Dermis blood vessel endothelial cell (primary cell): ENCODE measurements at places on chromosomes 16 and 17. TPM values are rescaled to one million over a fixed set of nuclear protein-coding genes. Genes with fewer than 3 reads are reported as not detected.

MYBBP1A gene
- 32.2 and 52.0 TPM in 2 replicates for total RNA-seq

IFT20 gene
- 35.3 and 61.4 TPM in 2 replicates for total RNA-seq

CHST4 gene
- total RNA-seq = not detected in 2 replicates

ATP2A1 gene
- total RNA-seq = not detected in 2 replicates

CMTM2 gene
- 0.34 TPM in 1 of 2 replicates, not detected in the other for total RNA-seq

RPL23 gene
- 921 and 1,590 TPM in 2 replicates for total RNA-seq

TMEM92 gene
- total RNA-seq = 0.17 and 0.19 TPM in 2 replicates

PSMD3 gene
- 85.6 and 152 TPM in 2 replicates for total RNA-seq

SOX15 gene
- 0.14 and 0.17 TPM in 2 replicates for total RNA-seq

C1QTNF8 gene
- not detected in 2 replicates for total RNA-seq

SDR42E2 gene
- total RNA-seq = not detected in 2 replicates

HIGD1B gene
- not detected in 2 replicates for total RNA-seq

HSD17B1 gene
- 0.23 and 0.34 TPM in 2 replicates for total RNA-seq

AOC2 gene
- total RNA-seq = 0.42 and 0.85 TPM in 2 replicates

SOX8 gene
- 0.33 and 0.85 TPM in 2 replicates for total RNA-seq

CHST5 gene
- not detected in 2 replicates for total RNA-seq

UTS2R gene
- total RNA-seq = not detected in 2 replicates

EVI2A gene
- total RNA-seq = 0.23 TPM in 1 of 2 replicates, not detected in the other

HSPB9 gene
- 0.17 TPM in 1 of 2 replicates, not detected in the other for total RNA-seq

ENPP7 gene
- total RNA-seq = not detected in 2 replicates

MIF4GD gene
- 10.6 and 12.8 TPM in 2 replicates for total RNA-seq

KRTAP1-1 gene
- not detected in 2 replicates for total RNA-seq

SETD6 gene
- total RNA-seq = 9.4 and 21.4 TPM in 2 replicates

ABCA6 gene
- 15.7 and 39.6 TPM in 2 replicates for total RNA-seq

PPY gene
- total RNA-seq = not detected in 2 replicates

RPH3AL gene
- 22.0 and 37.2 TPM in 2 replicates for total RNA-seq

ACSF3 gene
- 27.2 and 33.6 TPM in 2 replicates for total RNA-seq

TMC7 gene
- 4.4 and 6.5 TPM in 2 replicates for total RNA-seq

KRT31 gene
- total RNA-seq = not detected in 2 replicates

C17orf113 gene
- total RNA-seq = 0.17 and 0.33 TPM in 2 replicates

PIMREG gene
- total RNA-seq = 7.8 and 62.4 TPM in 2 replicates

RAP1GAP2 gene
- 3.8 and 4.1 TPM in 2 replicates for total RNA-seq

TEKT5 gene
- not detected in 2 replicates for total RNA-seq

STAC2 gene
- 0.05 and 0.34 TPM in 2 replicates for total RNA-seq

SIAH1 gene
- 25.9 and 35.6 TPM in 2 replicates for total RNA-seq

CLEC3A gene
- not detected in 2 replicates for total RNA-seq

OR1A1 gene
- not detected in 2 replicates for total RNA-seq

TCAP gene
- total RNA-seq = 0.60 and 0.68 TPM in 2 replicates

ZNF597 gene
- total RNA-seq = 2.4 and 3.7 TPM in 2 replicates

CACNG5 gene
- total RNA-seq = not detected in 2 replicates

PNMT gene
- 1.2 and 1.7 TPM in 2 replicates for total RNA-seq

DNASE1L2 gene
- total RNA-seq = 0.51 and 0.56 TPM in 2 replicates

KRTAP3-2 gene
- not detected in 2 replicates for total RNA-seq

SNAI3 gene
- 0.09 TPM in 1 of 2 replicates, not detected in the other for total RNA-seq

EPX gene
- not detected in 2 replicates for total RNA-seq

GLP2R gene
- 0.17 TPM in 1 of 2 replicates, not detected in the other for total RNA-seq

TMEM235 gene
- 0.51 and 0.84 TPM in 2 replicates for total RNA-seq

MGAT5B gene
- total RNA-seq = 0.34 and 0.37 TPM in 2 replicates

SSTR5 gene
- 0.17 and 1.1 TPM in 2 replicates for total RNA-seq

SLC13A2 gene
- not detected in 2 replicates for total RNA-seq

AATK gene
- 4.0 and 4.1 TPM in 2 replicates for total RNA-seq

KRT16 gene
- 0.28 and 0.51 TPM in 2 replicates for total RNA-seq

MYO15B gene
- 7.5 and 28.4 TPM in 2 replicates for total RNA-seq
